ENCODE measurements at places on chromosomes 1 and 21.
A peak's percentile ranks its signal among the peaks of the same experiment; 100 is the strongest.

- DNase-seq, result no peak
Measured at GRCh38 chr1:18535391-18536210, 54.9 kb downstream of the KLHDC7A start.

DNA sequence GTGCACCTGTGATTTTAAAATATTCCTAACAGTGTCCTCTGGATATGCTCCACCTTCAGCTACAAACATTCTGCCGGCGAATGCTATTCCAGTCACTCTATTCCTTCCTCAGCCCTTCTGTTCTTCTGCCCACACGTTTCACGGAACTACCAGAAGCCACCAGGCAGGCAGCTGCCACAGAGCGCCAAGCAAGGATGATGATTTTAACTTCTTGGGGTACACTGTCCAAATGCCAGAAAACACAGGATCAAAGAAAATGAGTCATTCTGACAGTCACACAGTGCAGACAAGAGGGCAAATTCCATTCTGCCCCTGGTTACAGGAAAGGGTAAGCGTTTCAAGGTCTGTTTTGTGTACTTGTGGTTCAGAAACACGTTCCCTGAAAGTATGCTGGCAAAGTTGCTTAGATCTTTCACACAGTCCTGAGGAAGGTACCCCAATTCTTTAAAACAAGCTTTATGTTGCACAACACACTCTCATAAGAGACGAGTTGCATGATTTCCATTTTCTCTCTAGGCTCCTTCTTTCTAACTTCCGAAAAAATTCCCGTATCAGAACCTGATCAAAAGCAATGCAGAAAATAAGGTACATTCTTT, 508.3 kb upstream of the PKN2 start:
- no peak for DNase-seq

DNA sequence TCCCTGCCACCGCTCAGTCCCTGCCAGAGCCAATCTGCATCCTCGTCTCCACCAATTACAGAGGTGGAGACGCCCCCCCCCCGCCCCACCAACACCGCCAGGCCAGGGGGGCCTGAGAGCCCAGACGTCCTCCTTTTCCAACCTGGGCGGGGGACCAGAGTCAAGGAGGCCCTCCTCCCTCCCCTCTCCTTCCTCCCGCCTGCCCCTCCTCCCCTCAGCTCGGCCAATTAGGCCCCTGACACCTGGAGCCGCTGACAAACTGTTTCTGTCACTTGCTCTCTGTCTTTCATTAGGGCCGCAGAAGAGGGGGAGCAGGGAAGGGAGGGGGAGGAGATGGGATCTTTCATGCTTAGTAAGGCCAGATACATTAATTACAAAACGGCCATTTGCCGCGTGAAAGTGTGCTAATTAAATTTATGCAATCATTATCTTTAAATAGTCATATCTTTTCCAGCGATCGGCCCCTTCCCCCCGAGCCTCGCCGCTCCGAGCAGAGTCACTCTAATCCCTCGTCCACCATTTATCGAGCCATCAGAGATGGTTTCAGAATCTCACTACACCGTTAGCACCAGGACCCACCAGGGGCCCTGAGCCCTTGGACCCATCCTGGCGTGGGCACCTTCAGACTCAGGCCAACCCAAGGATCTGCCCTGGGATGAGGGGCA, 94.7 kb downstream of the PAX7 start:
- DNase-seq, result no peak

DNA sequence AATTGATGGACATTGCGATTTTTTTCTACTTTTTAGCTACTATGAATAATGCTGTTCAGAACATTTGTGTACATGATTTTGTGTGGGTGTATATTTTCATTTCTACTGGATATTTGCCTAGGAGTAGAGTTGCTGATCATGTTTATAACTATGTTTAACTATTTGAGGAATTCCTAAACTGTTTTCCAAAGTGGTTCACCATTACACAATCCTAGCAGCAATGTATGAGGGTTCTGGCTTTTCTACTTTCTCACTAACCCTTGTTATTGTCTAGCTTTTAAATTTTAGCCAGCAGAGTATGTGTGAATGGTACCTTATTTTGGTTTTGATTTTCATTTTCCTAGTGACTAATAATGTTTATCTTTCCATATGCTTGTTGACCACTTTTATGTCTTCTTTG, 86.2 kb downstream of the ATG4C start:
- DNase-seq, result no peak

GRCh38 chr1:184255560-184255959, 131.3 kb upstream of the C1orf21 start:
- DNase-seq, result no peak

DNA sequence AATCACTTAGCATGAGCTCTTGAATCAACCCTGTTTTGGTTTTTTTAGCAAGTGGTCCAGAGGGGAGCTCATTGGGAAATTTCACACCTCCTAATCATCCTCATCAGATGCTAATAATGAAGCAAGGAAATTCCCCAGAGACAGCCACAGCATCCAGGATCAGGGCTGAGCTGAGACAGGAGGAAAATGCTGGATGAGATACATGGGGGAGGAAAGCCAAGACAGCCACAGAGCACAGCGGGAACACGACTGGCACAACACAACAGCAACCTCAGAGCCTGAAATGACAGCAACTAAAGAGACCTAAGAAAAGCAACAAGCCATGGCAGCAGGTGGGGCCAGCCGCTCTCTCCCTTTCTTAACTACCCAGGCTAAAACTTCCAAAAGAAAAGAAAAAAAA, 70.4 kb downstream of the UBR4 start:
- DNase-seq, result no peak

DNA sequence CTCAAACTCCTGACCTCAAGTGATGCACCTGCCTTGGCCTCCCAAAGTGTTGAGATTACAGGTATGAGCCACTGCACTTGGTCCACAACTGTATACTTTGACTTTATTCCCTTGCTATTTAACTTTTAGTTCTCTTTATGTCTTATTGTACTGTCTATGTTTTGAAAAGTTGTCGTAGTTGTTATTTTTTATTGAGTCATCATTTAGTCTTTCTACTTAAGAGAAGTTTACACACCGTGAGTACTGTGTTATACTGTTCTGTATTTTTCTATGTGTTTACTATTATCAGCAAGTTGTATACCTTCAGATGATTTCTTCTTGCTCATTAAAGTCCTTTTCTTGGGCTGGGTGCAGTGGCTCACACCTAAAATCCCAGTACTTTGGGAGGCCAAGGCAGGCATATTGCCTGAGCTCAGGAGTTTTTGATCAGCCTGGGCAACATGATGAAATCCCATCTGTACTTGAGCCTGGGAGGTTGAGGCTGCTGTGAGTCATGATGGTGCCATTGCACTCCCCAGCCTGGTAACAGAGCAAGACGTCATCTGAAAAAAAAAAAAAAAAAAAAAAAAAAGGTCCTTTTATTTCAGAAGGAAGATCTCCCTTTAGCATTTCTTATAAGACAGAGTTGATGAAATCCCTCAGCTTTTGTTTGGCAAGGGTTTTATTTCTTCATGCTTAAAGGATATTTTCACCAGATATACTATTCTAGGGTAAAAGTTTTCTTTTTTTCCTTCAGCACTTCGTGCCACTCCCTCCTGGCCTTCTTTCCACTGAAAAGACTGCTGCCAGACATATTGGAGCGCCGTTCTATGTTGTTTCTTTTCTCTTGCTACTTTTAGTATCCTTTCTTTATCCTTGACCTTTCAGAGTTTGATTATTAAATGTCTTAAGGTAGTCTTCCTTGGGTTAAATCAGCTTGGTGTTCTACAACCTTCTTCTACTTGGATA, 47.6 kb downstream of the TNFSF18 start:
- DNase-seq, result no peak

GRCh38 chr1:218347723-218348627, 2.8 kb downstream of the TGFB2 start:
- no peak for DNase-seq

DNA sequence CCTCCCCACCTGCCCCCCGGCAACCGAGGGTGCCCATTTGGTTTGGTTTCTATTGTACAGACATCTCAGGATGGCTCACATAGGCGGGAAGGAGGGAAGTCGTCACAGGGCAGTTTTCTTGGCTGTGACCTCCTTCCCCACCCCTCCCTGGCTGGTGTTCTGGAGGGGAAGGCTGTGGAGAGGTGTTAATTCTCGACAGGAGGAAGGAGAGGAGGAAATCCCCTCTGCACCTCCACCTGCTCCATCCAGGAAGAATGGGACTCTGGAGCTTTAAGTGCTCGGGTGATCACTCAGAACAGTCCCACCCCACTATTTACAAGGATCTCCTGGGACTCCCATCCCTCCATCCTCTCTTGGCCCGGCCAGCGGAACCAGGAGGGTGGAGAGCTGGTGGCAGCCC, 7.6 kb downstream of the MEX3A start:
- no peak for DNase-seq

DNA sequence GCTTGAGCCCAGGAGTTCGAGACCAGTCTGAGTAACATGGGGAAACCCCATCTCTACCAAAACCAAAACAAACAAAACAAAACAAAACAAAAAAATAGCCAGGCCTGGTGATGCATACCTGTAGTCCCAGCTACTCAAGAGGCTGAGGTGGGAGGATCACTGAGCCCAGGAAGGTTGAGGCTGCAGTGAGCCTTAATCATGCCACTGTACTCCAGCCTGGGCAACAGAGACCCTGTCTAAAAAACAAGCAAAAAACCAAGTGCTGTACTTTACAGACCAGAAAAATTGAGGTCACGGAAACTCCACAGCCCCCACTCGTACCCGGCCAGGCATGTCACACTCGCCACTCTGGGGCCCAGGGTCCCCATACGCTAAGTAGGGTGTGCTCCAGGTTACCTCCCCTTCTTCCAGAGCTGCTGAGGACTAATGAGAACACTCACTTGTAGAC, 22.9 kb downstream of the ATP2B4 start:
- DNase-seq, result no peak

- DNase-seq, result no peak
Measured at GRCh38 chr1:177566495-177566894, 395.7 kb downstream of the BRINP2 start.

GRCh38 chr1:116515702-116516101, 55.1 kb downstream of the CD58 start:
- no peak for DNase-seq

GRCh38 chr1:119974013-119974412, 77.7 kb upstream of the ADAM30 start:
- no peak for DNase-seq

DNA sequence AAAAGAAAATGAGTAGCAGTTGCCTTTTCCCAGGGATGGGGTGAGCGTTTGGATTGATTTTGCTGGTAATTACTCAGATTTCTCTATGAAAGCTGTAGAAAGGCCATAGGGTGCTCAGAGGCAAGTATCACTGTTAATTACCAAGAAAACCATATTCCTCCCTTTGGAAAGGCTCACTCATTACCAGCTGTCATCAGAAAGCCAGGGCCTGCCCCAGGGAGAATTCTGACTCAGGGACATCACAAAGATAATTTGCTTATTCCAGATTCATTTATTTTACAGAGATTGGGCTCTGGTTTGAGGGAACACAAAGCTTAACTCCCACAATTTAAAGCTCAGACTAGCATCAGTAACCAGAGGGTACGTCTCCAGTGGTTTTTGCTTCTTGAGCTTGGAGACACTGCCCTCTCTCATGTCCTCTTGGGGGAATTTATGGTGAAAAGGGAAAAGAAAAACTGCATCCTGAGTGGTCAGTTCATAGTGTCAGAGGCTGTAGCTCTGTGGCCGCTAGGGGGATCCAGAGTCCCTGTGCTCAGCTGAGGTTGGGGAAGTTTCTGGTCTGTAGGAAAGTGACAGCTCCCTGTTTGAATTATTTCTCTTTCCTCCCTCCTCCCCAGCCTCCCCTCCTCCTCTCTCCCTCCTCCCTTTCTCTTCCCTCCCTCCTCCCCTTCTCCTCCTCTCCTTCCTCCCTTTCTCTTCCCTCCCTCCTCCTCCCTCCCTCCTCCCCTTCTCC, 204.3 kb downstream of the KCNJ6 start:
- peak; percentile 1 for DNase-seq

DNA sequence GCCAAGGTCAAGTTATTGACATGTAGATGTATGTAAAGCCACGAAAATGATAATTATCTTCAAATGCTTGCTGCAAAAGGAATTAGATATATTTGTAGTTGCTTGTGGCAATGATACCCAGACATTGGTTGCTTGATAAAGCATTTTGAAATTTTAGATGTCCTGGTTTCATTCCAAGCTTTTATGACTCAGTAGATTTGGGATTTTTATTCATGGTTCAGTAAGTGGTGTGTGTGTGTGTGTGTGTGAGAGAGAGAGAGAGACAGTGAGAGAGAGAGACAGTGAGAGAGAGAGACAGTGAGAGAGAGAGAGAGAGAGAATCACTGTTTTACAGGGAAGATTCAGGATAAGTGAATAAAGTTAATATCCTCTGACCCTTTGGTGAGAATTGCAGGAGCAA, 498.2 kb upstream of the C1orf87 start:
- DNase-seq, result no peak

DNA sequence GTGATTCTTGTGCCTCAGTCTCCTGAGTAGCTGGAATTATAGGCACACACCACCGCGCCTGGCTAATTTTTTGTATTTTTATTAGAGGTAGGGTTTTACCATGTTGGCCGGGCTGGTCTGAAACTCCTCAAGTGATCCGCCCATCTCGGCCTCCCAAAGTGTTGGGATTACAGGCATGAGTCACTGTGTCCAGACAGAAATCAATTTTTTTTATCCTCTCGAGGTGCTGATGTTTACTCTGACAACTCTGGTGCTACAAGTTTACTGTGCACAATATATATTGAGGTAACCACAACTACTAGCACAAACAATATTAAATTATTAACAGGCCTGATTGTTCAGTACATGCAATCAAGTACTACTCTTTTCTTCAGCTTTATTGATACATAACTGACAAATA, 39.7 kb downstream of the F13B start:
- no peak for DNase-seq

DNA sequence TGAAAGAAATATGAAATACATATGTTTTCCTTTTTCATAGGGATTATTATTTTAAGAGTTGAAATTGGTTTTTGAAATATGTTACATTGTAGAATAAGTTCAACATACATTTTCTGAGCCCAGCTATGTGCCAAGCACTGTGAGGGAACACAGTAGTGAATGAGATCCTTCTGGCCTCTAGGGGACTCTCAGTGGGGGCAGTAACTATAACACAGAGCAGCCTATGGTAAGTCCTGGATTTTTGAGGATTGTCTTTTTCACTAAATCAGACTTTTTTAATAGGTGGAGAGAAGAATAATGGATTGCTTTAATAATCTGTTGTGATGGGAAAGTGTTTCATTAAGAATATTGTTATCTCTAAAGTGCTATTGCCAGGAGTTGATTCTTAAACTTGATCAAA, 2.4 kb downstream of the DNAJC6 start:
- no peak for DNase-seq

DNA sequence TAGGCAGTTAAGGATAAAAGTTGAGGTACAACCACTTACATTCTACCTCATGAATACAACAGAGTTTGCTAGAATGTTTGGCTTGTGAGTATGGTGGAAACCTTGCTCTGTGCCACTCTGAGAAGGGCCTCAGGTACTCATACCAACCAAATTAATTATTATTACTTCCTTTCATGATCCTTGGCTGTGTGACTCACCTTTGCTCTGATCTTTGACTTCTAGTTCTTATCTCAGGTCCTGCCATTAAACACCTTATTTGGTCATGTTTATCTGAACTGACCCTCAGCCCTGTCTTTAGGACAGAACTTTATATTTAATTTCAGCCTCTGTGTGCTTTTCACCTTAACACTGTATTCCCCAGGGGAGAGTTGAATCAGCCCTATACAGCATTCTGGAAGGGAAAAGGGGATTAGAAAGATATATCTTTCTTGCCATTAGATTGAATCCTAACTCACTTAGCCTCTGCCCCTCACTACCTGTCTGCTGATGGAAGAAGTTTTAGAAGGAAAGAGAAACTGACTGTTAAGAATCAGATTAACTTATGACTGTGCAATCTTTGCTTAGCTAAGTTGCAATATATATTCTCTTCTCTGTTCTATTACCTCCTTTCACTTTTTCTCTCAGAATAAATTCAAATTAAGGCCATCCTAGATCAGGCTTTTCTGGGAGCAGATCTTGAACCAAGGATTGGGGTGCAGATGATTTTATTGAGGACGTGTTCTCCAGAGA, 260.4 kb upstream of the DPYD start:
- DNase-seq, result no peak
